ENCODE measurements at places on chromosomes 4 and X.

GRCh38 chrX:70826715-70827114, 81.8 kb downstream of the TEX11 start:
- H3K27ac ChIP-seq, result no peak overlapping the region
- no peak overlapping the region for H3K4me3 ChIP-seq
- H3K36me3 ChIP-seq, result no peaks in the 10 kb centered on the region
- H3K27me3 ChIP-seq, result no peaks in the 10 kb centered on the region

DNA sequence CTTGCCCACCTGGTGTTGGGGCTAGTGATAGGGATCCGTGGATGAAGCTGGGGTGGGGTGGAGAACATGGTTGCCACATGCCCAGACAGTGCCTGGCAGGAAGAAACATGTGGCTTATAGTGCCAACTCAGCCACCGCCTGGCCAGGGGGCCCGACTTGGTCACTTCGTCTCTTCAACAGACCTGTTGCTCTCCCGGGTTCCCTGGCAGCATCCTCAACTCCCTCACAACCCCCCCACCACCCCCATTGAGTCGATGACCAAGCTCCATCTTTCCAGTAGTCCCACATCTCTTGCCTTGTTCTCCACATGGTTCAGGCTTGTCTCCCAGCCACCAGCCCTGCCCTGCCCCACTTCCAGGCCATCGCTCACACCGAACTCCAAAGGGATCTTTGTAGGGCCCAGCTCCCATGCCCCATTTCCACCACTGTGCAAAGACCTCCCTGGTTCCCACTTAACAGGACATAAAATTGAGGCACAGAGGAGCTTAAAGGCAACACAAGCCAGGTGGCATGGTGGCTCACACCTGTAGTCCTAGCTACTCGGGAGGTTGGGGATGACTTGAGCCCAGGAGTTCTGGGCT, 7.8 kb downstream of the PNCK start:
- no peak overlapping the region for H3K27ac ChIP-seq
- H3K27me3 ChIP-seq, result no peaks in the 10 kb centered on the region
- no peak overlapping the region for H3K4me3 ChIP-seq
- H3K36me3 ChIP-seq, result no peaks in the 10 kb centered on the region
- no peak for DNase-seq

DNA sequence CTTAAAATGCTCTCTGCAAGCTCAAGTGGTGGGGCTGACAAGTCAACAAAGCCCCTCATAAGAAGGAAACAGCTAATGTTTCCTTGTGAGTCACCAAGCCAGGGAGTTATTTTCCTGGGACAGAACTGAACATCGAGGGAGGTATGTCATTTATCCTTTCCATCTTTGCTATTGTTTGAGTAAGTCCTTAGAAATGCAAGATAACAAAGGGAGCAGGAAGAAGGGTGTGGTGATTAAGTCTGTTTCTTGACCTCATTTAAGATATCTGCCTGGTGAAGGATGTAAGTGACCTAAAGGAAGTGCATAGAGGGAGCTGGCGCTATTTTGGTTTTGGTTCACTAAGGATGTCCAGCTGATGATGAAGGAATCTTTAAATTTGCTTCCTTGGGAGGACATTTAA, 39.9 kb downstream of the ATG4A start:
- peak overlapping the region; percentile 17 for H3K27ac ChIP-seq
- DNase-seq, result no peak
- H3K4me3 ChIP-seq, result no peak overlapping the region
- H3K27me3 ChIP-seq, result no peaks in the 10 kb centered on the region

- DNase-seq, result no peak
- H3K4me3 ChIP-seq, result no peak overlapping the region
- no peaks in the 10 kb centered on the region for H3K36me3 ChIP-seq
- no peaks in the 10 kb centered on the region for H3K27me3 ChIP-seq
These were observed 98.0 kb downstream of the TBL1X start for GRCh38 chrX:9562851-9563250.

GRCh38 chr4:94352996-94353395, 10.4 kb upstream of the HPGDS start:
- no peaks in the 10 kb centered on the region for H3K36me3 ChIP-seq
- DNase-seq, result no peak
- H3K27me3 ChIP-seq, result no peaks in the 10 kb centered on the region
- no peak overlapping the region for H3K27ac ChIP-seq

GRCh38 chr4:20787940-20788665, 87.8 kb downstream of the PACRGL start:
- H3K36me3 ChIP-seq, result no peaks in the 10 kb centered on the region
- H3K27ac ChIP-seq, result no peak overlapping the region
- no peak for DNase-seq

DNA sequence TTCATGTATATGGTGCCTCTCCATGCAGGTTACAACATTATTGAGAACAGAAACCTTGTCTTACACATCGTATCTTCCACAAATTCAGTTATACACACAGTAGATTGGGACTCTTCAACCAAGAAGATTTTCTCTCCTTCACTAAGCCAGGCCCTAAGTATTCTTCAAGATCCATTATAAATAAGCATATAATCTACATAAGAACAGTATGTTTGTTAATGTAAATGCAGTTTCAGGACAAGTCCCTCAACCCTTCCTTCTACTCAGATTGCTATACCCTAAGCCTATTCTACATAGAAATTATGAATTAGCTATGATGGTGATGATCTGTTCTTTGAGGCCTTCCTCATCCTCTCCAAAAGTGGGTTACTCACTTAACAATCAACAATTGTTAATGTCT, 41.2 kb downstream of the COL4A6 start:
- no peak for DNase-seq
- no peaks in the 10 kb centered on the region for H3K27me3 ChIP-seq
- peaks cover 3% of the 10 kb centered on the region for H3K4me1 ChIP-seq
- no peak overlapping the region for H3K4me3 ChIP-seq
- H3K27ac ChIP-seq, result no peak overlapping the region
- H3K36me3 ChIP-seq, result no peaks in the 10 kb centered on the region

All from esophagus squamous epithelium (tissue), 5 donors.